Tibial artery (tissue), 4 donors: ENCODE measurements at places on chromosomes 1 and 21.
A peak's percentile ranks its signal among the peaks of the same experiment; 100 is the strongest.

- DNase-seq = no peak
These were observed 9.5 kb upstream of the TBCE start for GRCh38 chr1:235357485-235358373.

- no peak for DNase-seq
These were observed 41.3 kb upstream of the LAMC2 start for GRCh38 chr1:183144752-183145151.

GRCh38 chr21:15928196-15928595, 198.4 kb downstream of the USP25 start:
- no peak for DNase-seq

DNA sequence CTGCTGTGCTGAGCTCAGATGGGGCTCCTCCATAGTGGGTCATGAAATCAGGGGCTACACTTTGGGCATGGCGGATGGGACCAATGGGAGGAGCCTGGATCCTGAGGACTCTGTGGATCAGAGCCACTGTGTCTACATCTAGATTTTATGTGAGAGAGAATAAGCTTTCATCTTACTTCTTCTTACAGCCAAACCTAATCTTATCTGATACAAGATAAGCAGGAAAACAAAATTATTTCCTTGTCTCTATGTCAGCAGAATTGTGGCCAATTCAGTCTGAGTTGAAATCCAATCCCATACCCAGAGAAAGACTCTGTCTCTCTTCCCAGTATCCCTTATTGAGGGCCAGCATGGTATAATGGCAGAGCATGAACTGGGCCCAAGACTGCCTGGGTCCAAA, 56.2 kb downstream of the KIF14 start:
- no peak for DNase-seq

GRCh38 chr1:40641601-40642242, 23.8 kb downstream of the RIMS3 start:
- DNase-seq = no peak

- DNase-seq = peak; percentile 91
These were observed 145.5 kb upstream of the IRF2BP2 start for GRCh38 chr1:234755449-234755863.

GRCh38 chr1:190474650-190475211, 2.9 kb downstream of the BRINP3 start:
- DNase-seq = no peak

DNA sequence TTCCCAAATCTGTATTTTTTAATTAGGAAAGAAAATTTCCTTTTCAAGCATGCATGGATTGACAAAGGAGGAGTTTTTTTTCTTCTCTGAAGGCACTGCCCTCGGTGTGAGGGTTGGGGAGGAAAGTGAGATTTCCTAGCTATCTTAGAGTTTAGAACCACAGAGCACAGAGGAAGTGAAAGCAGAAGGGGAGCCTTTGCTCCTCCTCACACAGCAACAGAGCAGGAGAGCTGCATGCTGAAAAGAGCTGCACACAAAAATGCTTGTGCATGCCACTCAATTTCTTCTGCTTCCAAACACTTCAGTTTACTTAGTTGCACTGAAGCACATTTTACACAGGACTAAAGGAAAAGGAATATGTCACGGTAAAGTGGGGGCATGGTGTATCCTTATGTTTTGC, 308.1 kb downstream of the GPATCH2 start:
- DNase-seq = no peak

- no peak for DNase-seq
These were observed 14.9 kb upstream of the VASH2 start for GRCh38 chr1:212935387-212935981.

- DNase-seq = no peak
These were observed 85.1 kb upstream of the RHOU start for GRCh38 chr1:228650141-228650540.

DNA sequence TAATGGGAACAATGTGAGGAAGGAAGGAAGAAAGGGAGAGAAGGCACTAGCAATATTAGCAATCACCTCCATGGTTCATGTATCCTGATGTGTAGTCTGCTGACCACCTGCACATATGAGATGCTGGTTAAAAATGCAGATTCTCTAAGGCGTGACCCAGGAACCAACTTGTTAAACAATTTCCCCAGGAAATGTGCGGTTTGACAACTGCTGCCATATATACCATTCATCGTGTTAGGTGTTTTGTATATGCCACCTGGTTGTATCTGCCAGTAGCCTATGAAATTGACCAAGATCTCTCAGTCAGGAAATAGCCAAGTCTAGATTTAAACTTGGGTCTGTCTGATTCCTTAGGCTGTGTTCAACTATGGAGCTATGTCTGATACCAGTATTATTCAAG, 4.1 kb downstream of the SEMA4A start:
- no peak for DNase-seq

DNA sequence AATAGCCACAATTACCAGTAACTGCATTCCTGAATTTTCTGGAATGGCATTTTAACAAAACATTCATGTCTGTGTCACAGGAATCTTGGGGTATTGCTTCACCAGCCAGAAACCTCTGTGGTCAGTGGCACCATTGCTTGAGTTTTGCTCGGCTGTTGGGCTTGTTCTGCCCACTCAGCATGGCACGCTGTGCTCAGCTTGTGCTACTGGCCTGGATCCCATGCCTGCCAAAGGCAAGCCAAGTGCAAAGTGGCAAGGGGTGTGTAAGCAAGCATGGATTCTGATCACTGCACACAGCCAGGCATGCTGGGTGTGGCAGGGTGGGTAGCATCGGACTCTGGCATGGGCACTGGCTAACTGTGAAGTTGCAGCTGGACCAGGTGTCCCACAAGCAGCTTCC, 1150.9 kb downstream of the MRPL39 start:
- no peak for DNase-seq

DNA sequence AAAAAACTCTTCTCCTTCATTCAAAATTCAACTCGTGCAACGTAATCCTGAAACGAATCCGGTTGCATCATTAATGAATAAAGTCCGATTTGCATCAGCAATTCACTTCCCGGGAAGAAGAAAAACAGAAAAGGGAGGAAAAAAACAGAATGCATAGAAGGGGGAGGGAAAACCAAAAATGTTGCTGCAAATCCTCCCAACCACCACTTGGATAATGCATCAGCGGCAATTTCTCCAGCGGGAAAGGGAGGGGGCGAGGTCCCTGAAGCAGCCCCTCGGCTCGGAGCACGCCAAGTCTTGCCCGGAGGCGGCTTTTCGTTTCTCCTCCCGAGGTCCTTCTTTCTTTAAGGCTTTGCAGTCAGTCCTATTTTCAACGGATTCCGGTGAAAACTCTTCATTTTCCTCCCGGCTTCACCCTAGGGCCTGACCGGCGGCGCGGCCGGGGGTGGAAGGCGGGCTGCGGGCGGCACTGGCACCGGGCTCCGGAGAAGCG, 723 bp downstream of the CDC42BPA start:
- DNase-seq = peak; percentile 71

GRCh38 chr1:10541286-10541685, 66.5 kb downstream of the PEX14 start:
- DNase-seq = no peak

DNA sequence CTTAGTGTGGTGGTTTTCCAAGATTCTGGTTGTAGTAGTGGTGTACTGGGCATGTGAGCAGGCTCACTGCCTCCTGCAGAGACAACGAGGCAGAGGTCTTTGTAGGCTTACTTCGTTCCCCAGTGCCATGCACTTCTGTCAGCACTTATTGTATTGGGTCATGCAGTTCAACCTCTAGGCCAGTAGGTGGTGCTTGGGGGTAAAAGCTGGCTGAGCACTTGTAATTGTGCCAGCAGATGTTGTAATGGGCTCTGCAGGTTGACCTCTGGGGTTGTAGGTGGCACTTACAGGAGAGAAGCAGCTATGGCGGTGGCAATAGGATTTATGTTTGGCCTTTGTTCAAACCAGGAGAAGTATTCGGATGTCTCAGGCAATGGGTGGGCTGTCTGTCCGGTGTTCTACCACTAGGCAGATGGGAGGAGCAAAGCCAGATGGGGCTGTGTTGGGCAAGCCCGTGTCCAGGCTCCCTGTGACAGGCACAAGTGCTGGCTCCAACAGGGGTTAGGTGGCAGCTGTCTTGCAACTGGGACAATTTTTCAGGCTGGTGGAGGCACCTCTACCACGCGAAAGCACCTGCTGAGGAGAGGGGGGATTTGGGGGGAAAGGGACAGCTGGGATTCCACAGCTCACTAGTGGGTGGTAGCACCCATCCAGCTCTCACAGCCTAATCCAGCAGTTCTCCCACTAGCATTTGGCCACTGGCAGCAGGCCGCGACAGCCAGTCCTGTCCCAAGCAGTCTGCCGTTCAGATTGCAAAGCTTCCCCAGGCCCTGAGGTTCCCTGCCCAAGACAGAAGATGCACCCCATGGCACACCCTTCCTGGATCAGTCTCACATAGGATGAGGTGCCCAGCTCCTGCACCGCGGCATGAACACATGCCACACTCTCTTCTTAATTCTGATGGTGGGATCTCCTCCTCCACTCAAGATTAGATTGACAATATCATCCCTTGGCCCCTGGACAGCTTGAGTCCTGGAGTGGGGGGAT, 274.5 kb downstream of the CTH start:
- DNase-seq = peak; percentile 60

DNA sequence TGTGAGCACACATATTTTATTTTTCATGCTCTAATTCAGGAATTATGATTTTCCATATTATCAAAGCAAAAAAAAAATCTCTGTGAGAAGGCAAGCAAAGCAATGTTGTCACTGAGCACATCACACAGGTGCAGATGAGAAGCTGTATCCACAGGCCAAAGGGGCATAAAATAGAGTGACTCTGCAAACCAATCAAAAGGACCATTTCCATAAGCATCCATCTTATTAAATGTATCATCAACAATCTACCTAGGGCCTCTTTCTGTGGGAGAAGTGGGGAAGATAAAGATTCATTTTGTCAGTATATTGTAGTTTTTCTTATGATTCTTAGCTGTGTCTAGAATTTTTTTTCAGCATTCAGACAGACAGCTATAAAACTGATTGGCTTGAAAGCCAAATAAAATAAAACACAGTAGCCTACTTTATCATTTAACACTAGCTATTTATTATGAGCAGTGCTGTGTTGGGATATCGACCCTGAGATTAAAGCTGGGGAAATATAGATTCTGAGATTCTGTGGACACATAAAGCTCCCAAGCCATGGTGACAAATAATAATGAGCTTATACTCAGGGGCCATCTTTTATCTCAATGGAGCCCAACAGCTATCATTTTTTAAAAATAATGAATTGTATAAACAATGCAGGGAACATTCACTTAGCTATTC, 90.3 kb downstream of the LPAR3 start:
- DNase-seq = no peak

- no peak for DNase-seq
These were observed 4.6 kb upstream of the ENAH start for GRCh38 chr1:225657462-225657989.
